ENCODE measurements at places on chromosomes 4 and X.

- no peak for DNase-seq
Measured at GRCh38 chrX:38560776-38561125, 591 bp upstream of the TSPAN7 start.

DNA sequence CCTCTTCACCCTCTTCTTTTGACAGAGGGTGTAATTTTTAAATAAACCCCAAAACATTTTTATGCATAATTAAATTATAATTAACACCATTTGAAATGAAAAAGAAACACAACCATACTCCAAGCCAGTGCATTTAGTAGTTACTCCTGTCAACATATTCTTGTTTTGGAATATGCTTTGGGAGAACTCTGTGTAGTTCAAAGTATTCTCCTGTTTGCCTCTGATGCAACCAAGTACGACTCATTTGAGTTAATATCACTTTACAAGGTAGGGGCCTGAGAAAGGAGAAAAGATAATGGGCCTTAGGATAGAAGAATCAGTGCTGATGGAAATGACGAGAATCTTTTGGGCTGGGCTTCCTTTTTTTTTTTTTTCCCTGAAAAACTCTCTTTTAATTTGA, 2.7 kb downstream of the PTPN13 start:
- DNase-seq = no peak

- DNase-seq = no peak
Measured at GRCh38 chr4:62133101-62133897, 933.2 kb downstream of the ADGRL3 start.

GRCh38 chrX:87621697-87622096, 104.1 kb downstream of the KLHL4 start:
- no peak for DNase-seq

- no peak for DNase-seq
Measured at GRCh38 chr4:187209921-187210613, 486.4 kb upstream of the FAT1 start.

DNA sequence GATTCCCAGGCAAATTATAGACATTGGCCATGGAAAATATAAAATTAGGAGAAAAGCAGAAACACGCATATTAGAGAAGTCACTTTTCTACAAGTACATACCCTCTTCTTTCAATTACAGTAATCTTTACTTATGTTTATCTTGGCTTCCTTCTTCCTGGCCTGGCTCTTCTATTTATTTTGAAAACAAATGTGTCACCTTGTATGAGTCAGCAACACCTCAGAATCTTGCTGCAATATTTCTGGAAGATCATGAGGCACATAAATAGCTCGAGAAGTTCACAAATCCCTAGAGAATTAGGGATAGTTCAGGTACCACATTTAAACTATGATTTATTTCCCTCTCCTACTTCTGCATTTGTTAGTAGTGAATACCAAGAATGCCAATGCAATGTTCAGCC, 124.6 kb downstream of the ANOS1 start:
- DNase-seq = no peak

DNA sequence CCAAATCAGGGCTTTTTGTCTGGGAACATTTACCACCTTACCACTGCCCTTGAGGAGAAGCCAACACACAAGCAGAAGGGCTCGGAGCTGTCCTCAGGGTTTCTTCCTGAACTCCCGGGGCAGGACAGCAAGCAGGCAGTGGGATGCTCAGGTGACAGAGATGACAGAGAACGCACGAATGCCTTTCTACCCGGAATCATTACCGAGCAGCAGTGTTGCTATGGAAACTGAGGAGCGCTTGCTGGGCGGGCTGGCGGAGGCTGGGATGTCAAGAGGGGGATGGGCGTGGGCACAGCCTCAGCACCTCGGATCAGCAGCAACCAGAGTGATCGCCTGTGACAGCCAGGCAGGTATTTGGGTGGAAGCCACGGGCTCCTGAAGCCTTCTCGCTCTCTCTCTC, 17.8 kb downstream of the SSR4 start:
- no peak for DNase-seq

DNA sequence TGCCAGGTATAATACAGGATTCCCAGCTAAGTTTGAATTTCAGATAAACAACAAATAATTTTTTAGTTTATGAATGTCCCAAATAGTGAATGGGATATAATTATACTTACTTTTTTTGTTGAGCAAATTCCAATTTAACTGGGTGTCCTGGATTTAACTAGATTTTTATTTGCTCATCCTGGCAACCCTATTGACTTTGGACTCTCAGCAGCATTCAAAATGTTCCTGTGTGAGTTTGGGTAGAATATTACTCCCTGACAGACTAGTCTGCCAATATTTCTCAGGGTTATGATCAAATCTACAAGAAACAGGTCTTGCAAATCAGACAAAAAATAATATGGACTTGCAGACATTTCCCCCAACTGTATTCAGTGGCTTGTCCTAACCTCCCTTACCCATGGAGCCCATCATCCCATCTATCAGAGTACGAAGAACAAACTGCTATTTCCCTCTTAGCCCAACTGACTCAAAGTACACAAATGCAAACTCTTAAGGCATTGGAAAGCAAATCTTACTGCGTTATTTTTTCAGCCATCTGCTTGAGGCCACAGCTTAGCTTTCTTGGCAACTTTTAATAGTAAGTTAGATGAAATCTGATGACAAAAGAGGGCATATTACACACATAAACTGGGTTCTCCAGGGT, 20.7 kb downstream of the SETD7 start:
- DNase-seq = no peak

DNA sequence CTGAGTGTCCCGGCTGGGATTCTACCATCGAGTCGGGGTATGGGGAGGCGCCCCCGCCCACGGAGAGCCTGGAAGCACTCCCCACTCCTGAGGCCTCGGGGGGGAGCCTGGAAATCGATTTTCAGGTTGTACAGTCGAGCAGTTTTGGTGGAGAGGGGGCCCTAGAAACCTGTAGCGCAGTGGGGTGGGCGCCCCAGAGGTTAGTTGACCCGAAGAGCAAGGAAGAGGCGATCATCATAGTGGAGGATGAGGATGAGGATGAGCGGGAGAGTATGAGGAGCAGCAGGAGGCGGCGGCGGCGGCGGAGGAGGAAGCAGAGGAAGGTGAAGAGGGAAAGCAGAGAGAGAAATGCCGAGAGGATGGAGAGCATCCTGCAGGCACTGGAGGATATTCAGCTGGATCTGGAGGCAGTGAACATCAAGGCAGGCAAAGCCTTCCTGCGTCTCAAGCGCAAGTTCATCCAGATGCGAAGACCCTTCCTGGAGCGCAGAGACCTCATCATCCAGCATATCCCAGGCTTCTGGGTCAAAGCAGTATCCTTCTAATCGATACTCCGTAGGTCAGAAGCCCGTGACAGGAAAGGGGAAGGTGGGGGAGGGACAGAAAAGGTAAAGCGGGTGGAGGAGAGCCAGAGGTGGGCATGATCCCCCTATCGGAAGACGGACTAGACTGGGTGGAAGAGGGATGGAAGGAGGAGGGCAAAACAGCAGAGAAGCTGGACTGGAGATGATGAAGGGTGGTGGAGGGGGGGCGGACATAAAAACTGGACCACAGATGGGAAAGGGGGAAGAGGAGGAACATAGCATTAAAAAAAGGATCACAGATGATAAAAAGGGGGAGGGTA, 828 bp downstream of the TSPYL2 start:
- no peak for DNase-seq

GRCh38 chr4:18007625-18008024, 13.9 kb downstream of the LCORL start:
- no peak for DNase-seq

DNA sequence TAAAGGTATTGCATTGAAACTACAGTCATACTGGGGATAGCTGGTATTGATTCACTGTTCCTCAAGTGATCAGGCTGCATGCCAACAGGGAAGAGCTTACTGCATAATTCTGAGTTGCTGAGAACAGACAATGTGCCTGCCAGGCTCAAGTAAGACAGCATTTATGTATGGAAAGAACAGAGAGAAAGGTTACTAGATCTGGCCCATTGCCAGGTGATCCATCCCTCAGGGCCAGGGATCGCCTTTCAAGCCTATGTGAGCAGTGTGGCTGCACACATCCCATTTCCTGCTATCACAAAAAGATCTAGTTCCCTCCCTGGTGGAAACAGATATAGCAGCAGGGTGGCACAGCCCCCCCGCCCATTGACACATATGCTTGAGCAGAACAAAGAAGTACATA, 254.0 kb downstream of the TMA16 start:
- DNase-seq = no peak

- DNase-seq = no peak
Measured at GRCh38 chrX:10932842-10933440, 178.2 kb upstream of the HCCS start.

GRCh38 chr4:38641811-38642210, 22.2 kb upstream of the KLF3 start:
- DNase-seq = no peak

GRCh38 chr4:76035141-76035540, 729 bp downstream of the CXCL11 start:
- DNase-seq = no peak

DNA sequence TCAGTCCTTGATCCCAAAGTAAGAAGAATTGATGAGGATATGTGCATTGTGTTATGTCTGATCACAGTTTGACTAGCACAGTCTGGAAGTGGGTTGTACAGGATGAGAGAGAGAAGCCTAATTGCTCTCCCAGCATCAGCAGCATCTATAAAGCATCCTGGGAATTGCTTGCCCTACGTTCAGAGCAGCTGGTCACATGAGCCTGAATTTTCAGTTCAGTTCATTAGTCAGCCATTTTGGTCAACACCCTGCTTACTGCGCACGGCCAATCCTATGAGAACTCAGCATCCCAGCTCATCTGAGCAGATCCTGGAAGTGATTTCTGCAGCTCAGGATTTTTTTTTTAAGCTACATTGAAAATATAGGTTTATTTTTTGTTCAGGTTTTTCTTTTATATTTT, at the start of gene RUFY3:
Gene RUFY3, plus strand, starts transcription at position 218 of the 400 bp plus-strand sequence. CDS start 610 bp downstream, outside the sequence.
- DNase-seq = peak; percentile 90

DNA sequence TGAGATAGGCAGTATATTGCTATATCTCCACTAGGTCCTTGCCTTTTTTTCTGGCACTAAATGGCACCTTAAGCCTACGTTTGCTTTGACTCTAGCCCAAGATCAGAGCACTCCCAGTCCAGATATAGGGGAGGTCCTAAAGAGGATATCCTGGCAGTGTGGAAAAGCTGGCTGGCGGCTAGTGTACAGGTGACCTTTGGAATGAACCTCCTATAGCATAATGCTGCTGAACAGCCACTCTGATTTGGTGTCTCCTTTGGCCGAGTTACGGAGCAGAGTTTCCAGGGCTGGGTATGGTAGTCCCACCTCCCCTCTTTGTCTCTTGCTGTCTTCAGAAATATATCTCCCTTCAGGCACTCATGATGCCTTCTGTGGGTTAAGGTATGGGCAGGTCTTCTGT, 53.9 kb downstream of the PHEX start:
- no peak for DNase-seq

DNA sequence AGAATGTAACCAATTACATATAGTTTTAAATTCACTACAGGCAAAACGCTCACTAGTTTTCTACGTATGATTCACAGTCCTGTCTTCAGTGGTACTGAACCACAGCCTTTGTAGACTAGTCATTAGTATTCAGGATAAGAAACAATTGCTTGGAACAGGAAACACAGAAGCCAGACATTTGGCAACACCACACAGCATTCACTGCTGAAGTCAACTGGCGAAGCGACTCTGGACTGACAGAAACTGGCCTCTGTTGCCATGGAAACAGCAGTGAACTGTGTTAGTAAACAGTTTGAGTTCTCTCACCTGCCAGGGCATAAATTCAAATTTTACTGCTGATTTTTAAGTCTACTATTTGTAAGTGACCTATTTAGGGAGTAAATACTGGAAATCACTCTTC, 57.6 kb downstream of the MAPK10 start:
- DNase-seq = no peak

GRCh38 chrX:42375086-42375485, 402.9 kb downstream of the PPP1R2C start:
- no peak for DNase-seq

- no peak for DNase-seq
Measured at GRCh38 chr4:15234116-15234855, 193.5 kb upstream of the C1QTNF7 start.

- DNase-seq = no peak
Measured at GRCh38 chr4:137545461-137545861, 13.2 kb upstream of the PCDH18 start.

GRCh38 chr4:155777971-155778735, 19.3 kb downstream of the GUCY1B1 start:
- no peak for DNase-seq

- no peak for DNase-seq
Measured at GRCh38 chr4:167524091-167524490, 289.8 kb upstream of the SPOCK3 start.

- DNase-seq = no peak
Measured at GRCh38 chr4:164508771-164509170, 245.2 kb upstream of the SMIM31 start.

DNA sequence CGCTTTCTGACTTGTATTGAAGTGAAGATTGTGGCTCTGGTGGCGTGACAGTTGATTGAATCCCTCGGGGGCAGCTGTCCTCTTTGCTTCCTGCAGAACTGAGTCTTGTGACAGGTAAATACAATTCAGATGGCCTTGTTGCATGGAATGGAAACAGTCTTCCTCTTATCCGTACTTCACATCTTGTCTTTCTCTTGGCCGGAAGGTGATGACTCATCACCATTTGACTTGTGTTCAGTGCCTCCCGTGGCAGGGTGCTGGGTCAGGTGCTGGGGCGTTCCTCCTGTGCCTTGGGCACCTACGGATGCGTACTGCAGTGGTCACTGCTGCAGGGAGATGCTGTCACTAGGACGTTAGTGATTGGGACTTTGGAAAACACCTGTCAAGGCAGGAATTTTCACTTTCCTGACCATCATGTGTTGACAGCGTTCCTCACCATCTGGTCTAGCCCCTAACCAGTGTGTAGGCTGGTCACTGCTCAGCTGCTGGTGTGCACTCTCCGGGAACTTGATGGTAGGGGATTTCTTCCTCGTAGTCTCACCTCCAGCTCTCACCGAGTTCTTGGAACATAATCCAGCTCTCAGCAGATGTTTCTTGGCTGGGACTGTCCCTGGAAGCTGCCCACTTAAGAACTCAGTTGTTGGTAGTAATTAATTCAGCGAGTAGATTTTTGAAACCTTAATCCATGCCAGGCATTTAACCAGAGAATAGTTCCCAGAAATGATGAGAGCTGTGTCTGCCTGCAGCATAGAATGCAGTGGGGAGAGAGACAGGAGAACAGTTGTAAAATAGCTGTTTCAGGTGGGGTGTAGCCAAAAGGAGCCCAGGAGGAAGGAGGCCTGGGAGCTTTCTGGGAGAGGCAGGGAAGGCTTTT, 7.2 kb downstream of the TBC1D14 start:
- DNase-seq = no peak

DNA sequence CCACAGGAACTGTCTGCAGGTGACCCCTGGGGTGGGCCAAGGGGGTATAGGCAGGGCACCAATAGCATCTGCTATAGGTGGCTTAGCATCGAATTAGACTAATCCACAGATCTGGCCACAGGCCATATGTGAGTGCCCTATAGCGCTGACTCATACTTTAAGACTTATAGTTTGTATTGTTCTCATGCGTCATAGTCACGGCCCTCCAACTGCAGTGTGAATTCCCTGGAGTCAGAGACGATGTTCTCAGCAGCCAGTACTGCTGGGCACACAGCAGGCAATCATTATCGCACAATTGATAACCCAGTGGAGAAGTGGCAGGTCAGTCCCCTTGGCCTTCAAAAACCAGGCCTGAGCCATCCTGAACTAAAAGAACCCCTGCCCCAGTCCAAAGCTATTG, 58.1 kb downstream of the ADGRG2 start:
- DNase-seq = no peak

- no peak for DNase-seq
Measured at GRCh38 chr4:139314047-139314800, 11.9 kb upstream of the NDUFC1 start.
